ENCODE measurements at places on chromosomes 11 and 22.
A peak's percentile ranks its signal among the peaks of the same experiment; 100 is the strongest.

DNA sequence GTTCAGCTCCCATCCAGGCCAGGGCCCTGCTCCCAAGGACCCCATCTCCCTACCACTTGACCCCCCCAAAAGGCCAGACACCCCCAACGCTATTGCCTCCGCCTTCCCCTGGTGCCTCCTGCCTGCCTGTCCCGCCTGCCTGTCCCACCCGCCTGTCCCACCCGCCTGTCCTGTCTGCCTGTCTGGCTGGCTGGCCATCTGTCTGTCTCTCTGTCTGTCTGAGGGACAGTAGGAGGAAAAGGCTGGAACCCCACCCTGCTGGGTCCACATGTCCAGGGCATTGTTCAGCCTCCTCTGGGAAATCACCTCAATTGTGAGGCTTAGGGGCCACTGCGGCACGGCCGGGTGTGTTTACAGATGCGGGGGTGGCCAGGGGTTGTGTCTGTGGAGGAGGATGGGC, 25.3 kb upstream of the CBX7 start:
- peak; percentile 24 for DNase-seq

DNA sequence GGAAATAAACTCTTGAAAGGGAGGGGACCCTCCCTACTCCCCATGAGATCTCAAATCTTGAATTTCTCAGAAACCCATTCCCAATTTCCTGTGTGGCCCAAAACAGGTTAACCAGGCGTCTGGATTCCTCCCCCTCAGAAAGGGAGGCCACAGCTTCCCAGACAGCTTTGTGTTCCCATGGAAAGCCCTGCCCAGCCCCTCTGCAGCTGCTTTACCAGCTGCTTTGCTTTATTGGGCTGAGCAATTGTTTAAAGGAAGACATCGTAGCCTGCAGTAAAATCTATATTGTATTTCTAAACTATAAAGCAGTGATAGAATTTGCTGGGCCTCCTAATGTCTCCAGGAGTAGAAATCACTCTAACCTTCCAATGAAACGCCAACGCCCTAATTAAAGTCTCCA, 97.4 kb downstream of the CHST1 start:
- DNase-seq: no peak

DNA sequence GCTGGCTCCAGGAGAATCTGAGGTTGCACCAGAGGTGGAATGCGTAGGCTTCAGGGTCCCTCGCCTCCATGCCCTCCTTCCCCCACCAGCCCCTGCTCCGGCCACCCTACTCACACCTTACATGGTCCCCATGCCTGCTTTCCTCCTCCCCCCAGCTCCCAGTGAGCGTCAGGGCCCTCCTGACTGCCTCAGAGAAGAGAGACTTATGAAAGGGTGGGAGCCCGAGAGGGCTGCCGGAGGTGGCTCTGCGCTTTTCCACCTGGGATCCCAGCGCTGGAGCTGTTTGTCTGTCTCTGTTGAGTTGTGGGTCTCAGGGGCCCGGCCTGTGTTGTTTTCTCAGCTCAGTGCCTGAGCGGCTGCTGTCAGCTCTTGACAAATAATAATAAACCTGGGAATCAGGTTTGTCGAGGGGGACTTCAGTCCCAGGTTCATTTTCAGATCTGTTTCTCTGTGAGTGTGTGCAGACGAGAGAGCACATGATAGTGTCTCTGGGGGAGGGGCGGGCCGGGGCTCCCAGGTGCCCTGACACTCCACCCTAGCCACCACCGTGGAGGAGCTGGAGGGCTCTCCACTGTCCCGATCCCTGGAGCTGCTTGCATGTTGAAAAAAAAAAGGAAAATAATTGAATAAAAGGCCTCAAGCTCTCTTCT, 153.7 kb downstream of the FEZ1 start:
- DNase-seq: no peak

- no peak for DNase-seq
Measured at GRCh38 chr22:31622980-31623379, 39.0 kb downstream of the PISD start.

DNA sequence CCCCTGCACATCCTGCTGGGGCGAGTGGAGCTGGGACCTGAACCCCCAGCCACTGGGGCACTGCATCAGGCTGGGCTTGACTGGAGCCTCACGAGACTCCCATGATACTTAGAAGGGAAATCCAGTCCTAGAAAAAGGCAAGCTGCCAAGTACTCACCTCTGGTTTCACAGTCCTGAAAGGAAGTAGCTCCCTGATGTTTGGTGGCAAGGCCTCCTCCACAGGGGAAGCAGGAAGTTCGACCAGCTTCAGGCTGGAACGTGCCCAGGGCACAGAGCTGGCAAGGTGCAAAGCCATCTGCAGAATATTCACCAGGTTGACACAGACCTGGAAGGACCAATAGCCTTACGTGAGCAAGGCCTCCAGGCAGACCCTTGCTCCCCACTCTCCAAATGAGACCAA, 26.8 kb upstream of the NRIP3 start:
- DNase-seq: no peak

- peak; percentile 66 for DNase-seq
Measured at GRCh38 chr11:68206211-68206610, 6.9 kb downstream of the KMT5B start.

DNA sequence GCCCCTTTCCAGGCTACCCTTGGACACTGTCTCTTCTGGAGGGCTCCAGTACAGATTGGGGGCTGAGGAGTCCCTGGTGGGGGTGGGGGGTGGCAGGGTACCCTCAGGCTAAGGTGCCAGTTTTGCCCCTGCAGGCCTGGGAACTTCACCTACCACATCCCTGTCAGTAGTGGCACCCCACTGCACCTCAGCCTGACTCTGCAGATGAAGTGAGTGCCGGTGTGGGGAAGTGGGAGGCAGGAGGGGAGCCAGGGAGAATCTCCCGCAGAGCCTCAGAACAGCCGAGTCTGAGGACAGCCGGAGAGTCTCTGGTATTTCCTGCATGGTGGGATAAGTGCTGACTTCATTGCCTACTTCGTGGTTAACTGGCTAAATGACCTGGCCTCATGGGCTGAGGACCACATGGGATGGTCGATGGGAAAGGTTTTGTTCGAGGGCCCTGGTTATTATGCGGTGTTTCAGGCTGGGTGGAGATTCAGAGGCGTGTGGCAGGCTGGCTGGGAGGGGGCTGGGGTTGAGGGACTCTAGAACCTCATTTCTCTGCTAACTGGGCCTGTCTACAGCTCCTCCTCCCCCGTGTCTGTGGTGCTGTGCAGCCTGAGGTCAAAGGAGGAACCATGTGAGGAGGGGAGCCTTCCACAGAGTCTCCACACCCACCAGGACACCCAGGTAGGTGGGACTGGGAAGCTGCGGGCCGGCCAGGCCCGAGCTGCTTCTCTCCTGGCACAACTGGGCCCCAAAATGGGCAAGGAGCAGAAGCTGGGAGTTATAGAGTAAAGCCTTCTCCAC, 8.5 kb downstream of the TMEM258 start:
- DNase-seq: peak; percentile 86

GRCh38 chr11:2084721-2085120, 54.5 kb downstream of the IGF2 start:
- DNase-seq: no peak

GRCh38 chr11:58898106-58898505, 41.2 kb upstream of the GLYATL1 start:
- no peak for DNase-seq

All from iris pigment epithelial cell (primary cell).